ENCODE measurements at places on chromosomes 6 and 20.

GRCh38 chr6:106825156-106825555 lies 149.4 kb downstream of the CD24 start:
- DNase-seq = no peak

- no peak for DNase-seq
Measured at GRCh38 chr6:51932956-51933355, 154.5 kb downstream of the PKHD1 start.

DNA sequence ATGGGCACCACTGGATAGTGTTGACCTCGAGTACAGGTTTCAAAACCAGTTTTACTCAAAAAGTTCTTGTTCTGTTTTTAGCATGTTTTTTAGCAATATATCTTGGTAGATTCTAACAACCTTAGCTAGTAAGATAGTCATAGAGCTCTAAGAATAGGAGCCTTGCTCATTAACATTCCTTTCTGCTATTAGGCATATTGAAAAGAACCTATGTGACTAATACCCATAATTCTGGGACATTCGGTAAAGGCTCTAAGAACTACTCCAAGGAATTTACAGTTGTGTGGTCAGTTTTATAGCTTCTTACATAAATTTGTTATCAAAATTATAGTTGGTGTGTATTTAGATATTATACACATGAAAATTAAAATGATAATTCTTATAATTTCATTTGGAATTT lies 11.6 kb downstream of the SLC9A8 start:
- no peak for DNase-seq

DNA sequence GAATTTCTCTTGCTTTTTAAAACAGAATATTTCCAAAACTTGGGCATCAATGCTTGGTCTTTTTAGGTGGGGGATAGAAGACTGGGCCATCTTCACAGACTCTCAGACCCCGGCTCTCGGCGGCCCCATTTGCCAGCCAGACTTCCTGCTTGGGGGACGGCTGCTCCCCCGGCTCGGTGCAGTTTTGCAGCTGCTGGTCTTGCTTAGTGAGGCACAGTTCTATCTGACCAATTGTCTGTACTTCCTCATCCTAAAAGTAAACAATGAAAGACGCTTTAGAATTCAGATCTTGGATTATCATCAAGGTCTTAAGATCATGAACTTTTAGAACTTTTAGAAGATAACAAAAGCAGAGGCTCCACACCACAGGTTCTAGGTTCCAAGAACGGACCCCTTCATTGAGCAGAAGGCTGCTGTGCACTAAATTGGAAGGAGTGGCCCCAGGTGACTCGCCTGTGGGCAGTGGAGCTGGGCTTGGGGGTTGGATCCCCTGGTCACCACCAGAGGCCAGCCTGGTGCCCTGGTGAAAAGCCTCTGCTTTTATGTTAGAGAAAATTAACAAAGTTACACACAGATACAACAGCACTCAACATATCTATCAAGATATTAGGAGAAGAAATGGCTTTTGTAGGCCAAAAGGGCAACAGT lies 26.7 kb downstream of the RNASET2 start:
- no peak for DNase-seq

DNA sequence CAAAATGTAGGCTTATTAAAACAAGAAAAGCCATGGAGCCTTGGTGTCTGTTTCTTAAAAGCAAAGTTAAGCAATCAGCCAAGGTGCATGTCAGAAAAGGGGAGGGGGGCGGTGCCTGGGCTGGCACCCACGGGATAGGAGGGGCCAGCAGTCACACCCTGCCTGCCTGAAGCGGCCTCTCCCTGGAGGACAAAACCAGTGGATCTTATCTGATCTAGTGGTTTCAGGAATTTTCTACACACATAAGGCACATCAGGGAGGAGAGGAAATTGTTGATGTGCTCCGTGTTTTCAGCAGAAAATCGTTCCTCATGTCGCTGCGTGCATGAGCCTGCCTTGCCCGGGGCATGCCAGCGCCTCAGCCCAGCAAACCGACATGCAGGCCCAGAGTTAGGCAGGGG lies 276.4 kb downstream of the TAF4 start:
- DNase-seq = no peak

GRCh38 chr6:68732423-68732822 lies 97.3 kb downstream of the ADGRB3 start:
- DNase-seq = no peak

DNA sequence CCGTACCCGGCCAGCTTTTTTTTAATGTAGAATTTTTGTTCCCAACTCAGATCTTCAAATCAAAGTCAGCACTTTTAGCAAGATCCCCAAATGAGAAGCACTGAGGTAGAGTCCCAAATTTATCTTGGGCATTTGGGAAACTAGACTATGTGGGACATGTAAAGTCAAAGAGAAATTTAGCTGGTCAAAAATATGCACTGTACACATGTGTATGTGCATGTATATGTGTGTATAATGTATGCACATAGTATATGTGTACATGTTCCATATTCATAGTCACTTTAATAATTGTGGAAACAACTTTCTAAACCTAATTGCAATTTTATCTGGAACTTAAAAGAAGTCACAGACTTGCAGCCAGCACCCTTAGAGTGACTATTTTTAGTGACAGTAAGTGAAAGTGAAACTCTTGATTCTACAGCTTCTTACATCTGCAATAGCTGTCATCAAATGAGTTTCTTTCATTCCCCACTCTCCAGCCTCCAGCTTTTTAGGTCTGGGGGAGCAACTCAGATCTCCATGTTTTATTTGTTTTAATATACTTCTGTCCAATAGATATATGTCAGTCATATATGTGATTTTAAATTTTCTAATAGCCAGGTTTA lies 53.6 kb downstream of the CDC40 start:
- DNase-seq = peak; percentile 65

GRCh38 chr6:67768972-67769371 lies 866.1 kb upstream of the ADGRB3 start:
- no peak for DNase-seq

- no peak for DNase-seq
Measured at GRCh38 chr20:49659056-49659455, 54.6 kb downstream of the B4GALT5 start.

DNA sequence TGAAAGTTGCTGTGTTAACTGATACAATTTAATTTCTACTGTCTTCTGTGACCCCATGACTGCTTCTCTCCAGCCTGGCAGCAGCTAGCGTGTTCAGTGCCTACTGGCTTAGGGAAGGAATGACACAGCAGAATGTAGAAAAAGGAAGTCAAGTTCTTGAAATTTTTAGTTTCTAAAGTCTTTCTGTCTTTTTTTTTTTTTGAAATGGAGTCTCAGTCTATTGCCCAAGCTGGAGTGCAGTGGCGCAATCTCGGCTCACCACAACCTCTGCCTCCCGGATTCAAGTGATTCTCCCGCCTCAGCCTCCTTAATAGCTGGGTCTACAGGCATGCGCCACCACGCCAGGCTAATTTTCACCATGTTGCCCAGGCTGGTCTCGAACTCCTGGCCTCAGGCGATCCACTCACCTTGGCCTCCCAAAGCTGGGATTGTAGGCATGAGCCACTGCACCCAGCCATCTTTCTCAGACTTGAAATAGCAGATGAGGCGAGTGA lies 39.3 kb downstream of the PCNA start:
- no peak for DNase-seq

DNA sequence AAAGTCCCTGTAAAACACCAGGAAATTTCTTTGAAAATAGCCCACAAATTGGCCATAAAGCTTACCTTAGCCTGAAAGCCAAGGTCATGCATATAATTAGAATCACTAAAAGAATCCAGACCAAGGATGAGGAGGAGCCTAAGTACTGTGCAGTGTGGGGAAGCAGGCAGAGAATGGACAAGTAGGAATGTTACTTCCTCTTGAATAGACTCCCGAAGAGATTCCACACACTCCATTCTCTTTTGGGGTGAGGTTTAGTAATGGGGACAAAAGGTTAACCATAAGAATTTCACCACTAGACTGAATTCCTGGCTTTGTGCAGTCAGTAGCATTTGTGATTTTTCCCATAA lies 27.5 kb upstream of the MARCKS start:
- no peak for DNase-seq

GRCh38 chr6:47400581-47400980 lies 77.0 kb upstream of the CD2AP start:
- DNase-seq = no peak

- DNase-seq = no peak
Measured at GRCh38 chr6:105835373-105835772, 250.8 kb upstream of the PRDM1 start.

- DNase-seq = no peak
Measured at GRCh38 chr6:7190791-7191190, 83.0 kb downstream of the RREB1 start.

DNA sequence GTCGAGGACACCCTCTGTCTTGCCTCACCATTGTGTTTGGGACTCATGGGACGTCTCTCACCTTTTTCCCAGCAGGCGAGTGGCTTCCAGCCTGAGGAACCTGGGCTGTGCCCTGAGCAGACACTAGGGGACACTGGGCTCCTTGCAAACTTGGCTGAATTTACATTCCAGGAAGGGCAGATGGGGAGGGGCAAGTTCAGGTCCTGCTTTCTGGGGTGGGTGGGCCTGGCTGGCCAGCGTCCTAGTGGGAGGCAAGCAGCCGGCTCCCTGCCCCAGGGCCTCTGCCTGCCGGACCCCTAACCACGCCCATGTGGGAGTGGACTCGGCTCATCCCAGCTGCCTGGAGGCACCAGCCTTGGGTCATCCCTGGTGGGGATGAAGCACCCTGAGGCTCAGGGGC lies 48.2 kb upstream of the MLN start:
- peak; percentile 38 for DNase-seq

DNA sequence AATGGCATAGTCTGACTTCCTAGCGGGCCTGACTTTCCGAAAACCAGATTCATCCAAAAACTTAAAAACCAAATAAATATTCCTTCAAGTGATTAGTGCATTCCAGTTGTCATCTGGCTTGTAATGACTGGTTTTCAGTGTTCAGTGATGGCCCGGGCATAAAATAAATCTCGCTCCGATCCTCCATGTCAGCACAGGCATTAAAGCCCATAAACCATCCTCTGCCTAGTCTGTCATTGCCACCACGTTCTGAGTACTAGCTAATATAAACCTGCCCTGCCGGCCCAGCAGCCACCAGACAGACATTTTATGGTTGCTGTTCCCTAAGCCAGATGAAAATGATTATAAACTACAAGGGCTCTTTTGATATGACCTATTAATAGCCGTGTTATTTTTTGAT lies 232.3 kb upstream of the GMDS start:
- no peak for DNase-seq

DNA sequence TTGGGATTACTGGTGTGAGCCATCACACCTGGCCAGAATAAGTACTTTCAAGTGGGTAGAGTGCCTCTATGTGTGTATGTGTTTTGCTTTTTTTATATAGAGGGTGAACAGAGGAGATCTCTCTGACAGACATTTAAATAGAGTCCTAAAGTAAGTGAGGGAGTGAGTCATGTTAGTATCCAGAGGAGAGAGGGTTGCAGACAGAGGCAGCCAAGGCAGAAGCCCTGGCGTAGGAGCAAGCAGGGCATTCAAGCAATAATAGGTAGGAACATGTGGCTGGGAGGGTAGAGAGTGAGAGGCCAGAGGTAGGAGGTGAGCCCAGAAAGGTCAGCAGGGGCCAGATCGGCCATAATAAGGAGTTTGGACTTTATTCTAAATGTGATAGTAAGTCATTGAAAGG lies 48.9 kb downstream of the PHF20 start:
- DNase-seq = no peak

GRCh38 chr20:45340951-45341350 lies 7.3 kb downstream of the SDC4 start:
- no peak for DNase-seq

Measured in T-helper 2 cell (primary cell).